ENCODE measurements at places on chromosomes 4 and X.

- no peak for DNase-seq
Observed at GRCh38 chr4:163744861-163745260, 250.4 kb downstream of the TMA16 start.

GRCh38 chr4:158802914-158803313 is 34.1 kb downstream of the FNIP2 start:
- no peak for DNase-seq

DNA sequence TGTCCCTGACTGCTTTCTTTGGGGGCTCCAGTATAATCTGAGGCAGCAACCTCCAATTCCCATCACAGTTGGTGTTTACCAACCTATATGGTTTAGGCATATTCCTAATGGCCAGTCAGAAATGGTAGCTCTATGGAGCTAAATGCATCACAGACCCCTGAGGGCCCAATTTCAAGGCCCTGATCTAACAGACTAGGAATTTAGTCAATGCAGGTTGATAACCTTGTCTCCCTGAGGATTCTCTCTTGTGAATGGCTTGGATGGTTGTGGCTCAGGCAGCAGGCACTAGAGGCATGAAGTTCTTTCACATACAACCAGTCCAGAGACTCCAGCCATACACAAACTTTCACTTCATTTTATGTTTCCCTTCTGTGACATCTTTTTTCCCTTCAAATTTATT is 59.4 kb downstream of the TMPRSS11F start:
- no peak for DNase-seq

GRCh38 chrX:122363112-122363795 is 820.8 kb upstream of the GRIA3 start:
- DNase-seq: no peak

DNA sequence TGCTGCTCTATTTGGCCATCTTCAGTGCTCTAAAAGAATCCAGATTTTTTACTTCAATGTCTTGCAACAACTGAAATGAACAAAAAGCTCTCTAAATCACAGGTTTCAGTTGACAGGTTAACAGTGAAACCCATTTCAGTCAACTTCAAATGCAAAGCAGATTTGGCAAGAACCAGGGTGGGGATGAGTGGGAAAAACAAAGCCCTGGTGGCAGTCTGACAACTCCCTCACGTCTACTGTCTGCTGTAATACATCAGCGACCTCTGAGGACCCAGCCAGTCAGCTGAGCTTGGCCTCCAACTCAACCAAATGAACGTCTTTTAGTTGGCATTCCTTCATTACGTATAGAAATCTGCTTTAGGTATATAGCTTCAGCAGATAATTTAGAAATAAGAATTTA is 95.8 kb downstream of the COL25A1 start:
- no peak for DNase-seq
